T-cell (primary cell): ENCODE measurements at places on chromosomes 13 and 19.

DNA sequence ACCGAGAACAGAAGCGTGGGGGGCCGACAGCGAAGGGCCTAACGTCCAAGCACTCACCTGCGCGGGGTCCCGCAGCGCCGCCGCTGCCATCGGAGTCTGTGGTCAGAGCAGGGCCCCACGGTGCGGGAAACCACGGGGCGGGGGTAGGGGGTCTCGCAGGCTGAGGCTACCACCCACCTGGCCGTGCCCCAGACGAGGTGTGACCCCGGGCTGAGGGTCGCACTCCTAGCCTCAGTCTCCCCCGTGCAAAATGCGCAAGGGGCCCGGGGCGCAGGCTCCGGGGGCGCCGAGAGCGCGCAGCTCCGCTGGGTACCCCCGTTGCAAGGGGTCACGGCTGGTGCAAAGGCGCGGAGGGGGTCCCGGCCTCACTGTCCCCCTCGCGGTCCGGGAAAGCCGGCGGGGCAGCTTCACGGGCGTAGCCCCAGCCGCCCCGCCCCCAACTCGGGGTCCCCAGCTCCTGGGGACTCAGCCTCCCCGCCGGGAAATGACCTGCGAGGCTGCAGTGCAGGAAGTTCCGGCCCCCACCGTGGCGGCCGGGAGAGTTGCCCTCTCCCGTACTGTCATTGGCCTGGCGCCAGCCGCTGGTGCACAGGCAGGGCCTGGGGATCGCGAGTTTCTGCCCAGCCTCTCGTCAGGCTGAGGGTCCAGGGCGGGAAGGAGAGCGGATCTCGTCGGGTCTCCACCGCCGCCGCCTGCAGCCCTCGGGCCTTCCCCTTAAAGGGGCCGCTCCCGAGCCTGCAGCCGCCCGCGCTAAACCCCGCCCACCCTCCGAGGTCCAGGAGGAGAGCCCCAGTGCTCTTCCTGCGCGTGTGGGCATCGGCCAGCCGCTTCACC is at the start of gene ZNF792:
TSS of gene ZNF792 (minus strand) at position 657 of the 834 bp plus-strand sequence. CDS start at position 90, 567 bp downstream.
- peak; percentile 21 for DNase-seq

GRCh38 chr19:17926044-17926443 is 6.8 kb upstream of the CCDC124 start:
- DNase-seq: no peak

DNA sequence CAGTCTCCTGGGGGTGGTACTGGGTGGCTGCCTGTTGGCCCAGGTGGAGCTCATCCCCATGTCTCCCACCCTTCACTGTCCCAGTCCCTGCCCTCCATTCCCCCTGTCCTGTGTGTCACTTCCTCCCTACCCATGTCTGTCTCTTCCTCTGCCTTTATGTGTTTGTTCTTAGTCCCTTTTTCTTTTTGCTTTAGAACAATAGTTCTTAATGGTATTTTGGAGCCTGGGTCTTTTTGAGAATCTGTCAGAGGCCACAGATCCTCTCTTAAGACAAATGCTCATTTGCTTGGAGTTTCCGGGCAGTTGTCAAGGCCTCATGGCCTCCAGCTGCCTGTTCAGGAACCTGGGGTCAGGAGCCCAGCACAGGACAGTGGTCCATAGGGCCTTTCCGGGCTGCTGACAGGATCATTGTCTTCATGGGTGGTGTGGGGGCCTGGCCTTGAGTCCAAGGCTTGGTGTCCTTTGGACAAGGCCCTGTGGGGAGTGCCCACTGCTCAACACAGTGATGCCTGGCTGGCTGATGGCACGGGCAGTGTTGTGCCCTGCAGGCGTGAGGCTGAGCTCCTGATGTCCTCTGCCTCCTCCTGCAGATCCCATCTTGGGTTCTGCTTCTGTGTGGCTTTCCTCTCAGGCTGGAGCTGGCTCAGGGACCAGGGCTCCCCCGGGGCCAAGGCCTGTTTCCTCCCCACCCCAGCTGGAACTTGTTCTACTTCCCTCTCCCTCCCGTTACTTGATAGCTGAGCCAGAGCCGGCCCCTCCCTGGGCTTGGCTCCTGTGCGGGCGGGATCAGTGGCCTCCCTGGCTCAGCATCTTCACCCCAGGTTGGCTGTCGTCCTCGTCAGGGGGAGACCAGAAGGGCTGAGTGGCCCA is 3.5 kb downstream of the EGLN2 start:
- DNase-seq: no peak

DNA sequence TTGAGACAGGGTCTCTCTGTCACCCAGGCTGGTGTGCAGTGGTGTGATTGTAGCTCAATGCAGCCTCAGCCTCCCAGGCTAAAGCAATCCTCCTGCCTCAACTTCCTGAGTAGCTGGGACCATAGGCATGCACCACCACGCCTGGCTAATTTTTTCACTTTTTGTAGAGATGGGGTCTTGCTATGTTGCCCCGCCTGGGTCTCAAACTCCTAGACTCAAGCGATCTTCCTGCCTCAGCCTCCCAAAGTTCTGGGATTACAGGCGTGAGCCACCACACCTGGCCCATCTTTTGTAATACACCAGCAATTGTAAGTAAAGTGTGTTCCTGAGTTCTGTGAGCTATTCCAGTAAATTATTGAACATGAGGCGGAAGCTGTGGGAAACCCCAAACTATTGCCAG is 6.7 kb downstream of the PLA2G4C start:
- DNase-seq: no peak
